ENCODE measurements at places on chromosomes 5 and 9.

DNA sequence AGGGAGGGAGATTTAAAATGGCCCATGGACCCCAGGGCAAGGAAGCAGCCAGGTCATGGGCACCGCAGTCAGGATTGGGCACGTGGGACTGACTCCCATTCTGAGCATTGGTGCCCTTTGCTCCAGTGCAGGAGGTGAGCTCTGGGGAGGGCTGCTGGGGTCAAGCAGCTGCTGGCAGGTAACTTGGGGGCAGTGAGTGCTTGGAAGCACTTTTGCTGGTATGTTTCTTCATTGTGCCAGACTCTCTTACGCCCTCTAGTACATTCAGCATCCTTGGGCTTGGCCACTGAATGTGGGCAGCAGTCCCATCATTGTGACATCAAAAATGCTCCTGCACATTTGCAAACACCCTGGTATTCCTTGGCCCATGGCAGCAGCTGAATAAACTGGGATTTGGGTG, 32.7 kb downstream of the PRRC2B start:
- DNase-seq: no peak

DNA sequence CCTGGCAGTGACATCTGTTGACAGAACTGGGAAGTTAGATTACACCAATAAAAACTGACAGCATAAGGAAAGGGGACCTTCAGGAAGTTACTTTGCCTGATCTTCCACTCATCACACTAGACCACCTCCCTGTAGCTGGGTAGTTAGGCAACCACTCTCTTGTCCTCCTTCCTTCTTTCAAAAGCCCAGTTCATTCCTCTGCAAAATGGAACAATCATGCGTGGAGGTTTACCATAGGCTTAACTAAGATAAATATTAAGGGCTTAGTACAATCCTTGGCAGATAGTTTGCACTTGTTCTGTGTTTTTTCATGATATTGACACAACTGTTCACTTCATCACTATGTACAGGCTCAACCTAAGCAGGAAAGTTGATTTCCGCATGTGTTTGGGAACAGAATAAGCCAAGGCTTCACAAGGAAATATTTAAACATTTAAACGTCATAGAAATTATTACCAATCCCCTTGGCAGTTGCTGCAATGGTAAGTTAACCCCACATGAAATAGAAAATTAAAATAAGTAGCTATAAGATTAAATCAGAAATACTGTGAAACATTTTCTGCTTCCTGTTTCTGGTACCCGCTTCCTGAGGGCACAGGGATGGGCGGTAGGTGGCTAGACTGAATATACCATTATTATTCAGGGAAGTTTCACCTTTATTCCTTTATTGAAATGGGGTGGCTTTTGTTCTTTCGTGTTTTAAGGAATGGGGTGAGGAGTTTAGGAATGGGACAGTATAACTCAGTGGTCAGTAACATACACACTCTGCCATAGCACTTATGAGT, 9.9 kb upstream of the PTGER4 start:
- no peak for DNase-seq

DNA sequence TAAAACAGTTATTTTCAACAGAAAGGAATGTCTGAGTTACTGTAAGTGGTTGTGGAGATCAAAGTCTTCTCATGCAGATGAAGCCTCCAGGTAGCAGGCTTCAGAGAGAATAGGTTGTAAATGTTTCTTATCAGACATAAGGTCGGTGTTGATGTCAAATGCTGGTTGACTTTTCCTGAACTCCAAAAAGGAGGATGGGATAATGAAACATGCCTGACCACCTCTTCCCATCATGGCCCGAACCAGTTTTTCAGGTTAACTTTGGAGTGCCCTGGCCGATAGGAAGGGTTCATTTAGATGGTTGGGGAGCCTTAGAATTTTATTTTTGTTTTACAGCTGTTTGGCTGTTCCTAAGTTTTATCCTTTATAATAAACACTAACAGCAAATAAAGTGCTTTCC, 478.4 kb downstream of the ACTL7B start:
- no peak for DNase-seq

GRCh38 chr9:86406366-86406765, 52.2 kb upstream of the TUT7 start:
- DNase-seq: no peak

GRCh38 chr9:6715755-6716643, 41.8 kb upstream of the KDM4C start:
- DNase-seq: peak; percentile 87

DNA sequence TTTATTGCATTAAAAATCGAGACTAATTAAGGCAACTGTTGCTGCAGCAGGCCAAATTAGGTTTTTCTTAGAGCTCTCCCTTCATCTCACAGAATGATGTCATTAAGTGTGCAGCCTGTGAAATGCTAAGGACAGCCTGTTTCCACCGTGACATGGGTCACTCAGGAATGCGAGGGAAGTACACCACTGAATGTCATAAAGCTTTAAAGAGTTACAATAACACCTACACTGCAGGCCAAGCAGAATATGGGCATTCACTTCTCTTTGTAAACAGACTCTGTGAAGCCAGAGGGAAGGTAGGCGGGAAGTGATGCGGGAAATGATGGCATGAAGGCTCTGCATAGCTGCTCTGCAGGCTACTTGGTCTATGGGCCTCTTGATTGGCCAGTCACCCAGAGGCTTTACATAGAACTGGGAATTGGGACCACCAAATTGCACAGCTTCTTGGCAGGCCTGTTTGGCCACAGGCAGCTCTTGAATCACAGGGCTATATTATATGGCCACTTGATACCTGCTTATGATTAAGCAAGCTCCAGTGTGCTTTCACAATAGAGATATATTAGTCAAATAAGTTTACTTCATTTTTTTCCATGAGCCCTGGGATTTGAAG, 28.4 kb upstream of the AOPEP start:
- peak; percentile 77 for DNase-seq
